ENCODE measurements at places on chromosomes 11 and 22. TPM values are rescaled to one million over a fixed set of nuclear protein-coding genes. Genes with fewer than 3 reads are reported as not detected.

The SHISA8 gene
- 1.0 TPM for total RNA-seq

The VSIG2 gene
- not detected for total RNA-seq

The KCTD17 gene
- total RNA-seq: 11.0 TPM

The CRYBB1 gene
- 1.0 TPM for total RNA-seq

The PGA5 gene
- not detected for total RNA-seq

The ANO5 gene
- 24.0 TPM for total RNA-seq

The OR2AG2 gene
- total RNA-seq: not detected

The MMP1 gene
- total RNA-seq: 0.52 TPM

The RCOR2 gene
- total RNA-seq: 4.2 TPM

The SLC5A1 gene
- 2.1 TPM for total RNA-seq

The GLYAT gene
- not detected for total RNA-seq

The COA4 gene
- 73.1 TPM for total RNA-seq

The SUSD2 gene
- 0.52 TPM for total RNA-seq

The DMC1 gene
- 3.7 TPM for total RNA-seq

The GGT1 gene
- 0.52 TPM for total RNA-seq

The PIK3IP1 gene
- 6.3 TPM for total RNA-seq

The MMP12 gene
- total RNA-seq: not detected
